Activated naive CD4-positive, alpha-beta T cell treated with anti-CD3 and anti-CD28 coated beads for 36 hours (primary cell): ENCODE measurements at places on chromosomes 11 and 22. TPM values are rescaled to one million over a fixed set of nuclear protein-coding genes. Genes with fewer than 3 reads are reported as not detected.

Gene PTPRCAP
- 56.8 TPM for total RNA-seq

Gene GGT5
- not detected for total RNA-seq

Gene OR8B3
- total RNA-seq = not detected

Gene MS4A15
- total RNA-seq = not detected

Gene CHCHD10
- 190 TPM for total RNA-seq

Gene KRTAP5-1
- total RNA-seq = not detected

Gene PRG2
- 1.0 TPM for total RNA-seq

Gene SMCO4
- total RNA-seq = 26.8 TPM

Gene DMC1
- total RNA-seq = 16.3 TPM
